ENCODE measurements at places on chromosomes 4 and X. TPM values are rescaled to one million over a fixed set of nuclear protein-coding genes. Genes with fewer than 3 reads are reported as not detected.

DNA sequence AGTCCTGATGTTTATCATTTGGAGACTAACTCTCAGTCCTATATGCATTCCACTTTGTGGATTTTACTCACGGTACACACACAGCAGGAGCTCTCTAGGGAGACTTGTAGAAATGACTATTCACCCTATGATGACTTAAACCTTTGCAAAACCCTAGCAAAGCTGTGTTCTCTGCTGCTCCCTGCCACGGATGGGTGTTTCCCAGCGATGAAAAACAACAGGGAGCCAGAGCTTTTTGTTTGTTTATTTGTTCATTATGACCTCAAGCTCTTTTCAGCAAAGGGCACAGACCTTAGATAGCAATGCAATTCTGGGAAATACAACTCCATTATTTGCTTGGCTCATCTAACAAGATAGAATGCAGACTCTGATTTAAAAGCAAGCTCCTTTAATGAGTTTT is 156.6 kb downstream of the GRIA3 start:
- no peak for DNase-seq

- DNase-seq, result no peak
Measured at GRCh38 chrX:123873956-123874355, 14.1 kb downstream of the XIAP start.

- peak; percentile 67 for DNase-seq
Measured at GRCh38 chr4:122826553-122827257, at the start of gene FGF2. FGF2 (plus strand) TSS chr4:122826831; CDS start chr4:122827175, 344 bp downstream.

DNA sequence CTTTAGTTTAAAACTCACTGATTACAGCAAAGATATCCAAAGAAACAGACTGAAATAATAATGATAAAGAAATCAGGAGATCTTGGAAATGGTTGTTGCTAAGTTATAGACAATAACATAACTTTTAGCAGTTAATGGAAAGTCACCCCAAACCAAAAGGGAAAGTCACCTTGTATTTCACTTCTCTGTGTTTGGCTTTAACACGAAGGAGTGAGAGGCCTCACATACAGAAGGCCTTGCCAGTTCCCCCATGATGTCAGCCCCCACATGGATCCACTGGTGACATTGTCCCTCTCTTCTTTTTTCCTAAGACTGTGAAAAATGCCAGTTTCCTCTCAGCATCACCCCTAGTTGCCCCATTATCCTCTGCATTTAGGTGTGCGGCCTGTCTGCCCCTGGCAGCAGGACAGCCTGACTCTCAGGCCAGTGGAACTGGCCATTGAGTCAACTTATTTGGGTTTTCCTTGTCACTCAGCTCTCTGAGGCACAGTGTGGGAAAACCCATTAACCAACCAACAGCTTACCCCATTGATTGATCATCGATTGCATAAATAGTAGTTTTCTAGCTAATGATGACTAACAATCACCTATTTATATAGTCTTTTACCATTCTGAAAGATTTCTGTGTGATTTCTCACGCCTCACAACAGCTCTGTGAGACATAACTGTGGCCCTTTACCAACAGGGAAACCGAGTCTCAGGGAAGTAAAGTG is 308.1 kb downstream of the PTTG2 start:
- no peak for DNase-seq

DNA sequence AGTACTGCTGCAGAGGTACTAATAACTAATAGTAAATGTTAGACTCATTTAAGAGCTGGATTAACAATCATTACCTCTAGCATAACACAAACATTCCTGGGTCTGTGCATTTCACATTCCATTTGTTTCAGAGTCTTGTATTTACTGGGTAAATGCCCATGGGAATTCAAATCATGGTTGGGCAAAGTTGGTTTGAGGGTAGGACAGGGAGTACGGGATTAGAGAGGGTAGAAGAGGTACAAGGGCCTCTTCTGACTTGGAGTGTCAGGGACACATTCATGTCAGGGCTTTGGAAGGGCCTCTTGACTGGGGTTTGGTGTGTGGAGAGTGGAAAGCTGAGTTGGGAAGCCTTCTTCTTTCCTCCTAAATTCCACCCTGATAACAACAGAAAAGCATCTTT is 65.9 kb downstream of the WWC2 start:
- DNase-seq, result no peak

GRCh38 chrX:55488006-55488592 is 1.5 kb downstream of the USP51 start:
- DNase-seq, result no peak

Gene CPE
- 10.3 TPM for total RNA-seq

DNA sequence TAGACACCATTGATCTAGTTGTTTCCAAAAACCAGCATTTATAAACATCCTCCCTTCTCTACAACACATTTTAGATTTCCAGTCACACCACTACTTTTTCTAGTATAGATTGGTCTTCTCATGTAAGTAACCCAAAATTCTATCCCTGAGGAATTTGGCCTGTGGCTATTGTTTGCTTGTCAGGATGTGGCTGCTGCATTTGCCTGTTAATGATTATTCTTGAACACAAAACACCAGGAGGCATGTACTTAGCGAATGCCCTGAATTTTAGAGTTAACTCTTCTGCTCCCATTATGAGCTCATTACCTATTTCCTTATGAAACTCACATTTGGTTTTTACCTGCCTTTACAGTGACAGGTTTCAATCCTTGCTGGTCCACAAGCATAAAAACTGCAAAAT is 102.0 kb upstream of the FSTL5 start:
- no peak for DNase-seq

GRCh38 chrX:72330131-72330530 is 24.4 kb upstream of the CITED1 start:
- DNase-seq, result no peak

Gene HERC5
- total RNA-seq, result 14.5 TPM

DNA sequence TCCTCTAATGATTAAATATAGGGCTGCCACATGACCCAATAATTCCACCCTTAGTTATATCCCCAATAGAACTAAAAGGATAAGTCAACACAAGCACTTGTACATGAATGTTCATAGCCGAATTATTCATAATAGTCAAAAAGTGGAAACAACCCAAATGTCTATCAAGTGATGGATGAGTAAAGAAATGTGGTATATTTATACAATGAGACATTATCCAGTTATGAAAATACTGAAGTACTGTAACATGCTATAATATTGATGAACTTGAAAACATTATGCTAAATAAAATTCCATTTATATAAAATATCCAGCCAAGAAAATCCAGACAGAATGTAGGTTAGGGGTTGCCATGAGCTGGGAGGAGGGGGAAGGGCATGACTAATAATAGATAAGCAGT is 436.7 kb upstream of the AADAT start:
- DNase-seq, result no peak

Measured in A172 (cell line).